ENCODE measurements at places on chromosomes 16 and 17.

- DNase-seq, result no peak
These were observed 16.6 kb upstream of the CBX8 start for GRCh38 chr17:79813297-79814126.

- no peak for DNase-seq
These were observed 1.4 kb downstream of the RFNG start for GRCh38 chr17:82050152-82050760.

DNA sequence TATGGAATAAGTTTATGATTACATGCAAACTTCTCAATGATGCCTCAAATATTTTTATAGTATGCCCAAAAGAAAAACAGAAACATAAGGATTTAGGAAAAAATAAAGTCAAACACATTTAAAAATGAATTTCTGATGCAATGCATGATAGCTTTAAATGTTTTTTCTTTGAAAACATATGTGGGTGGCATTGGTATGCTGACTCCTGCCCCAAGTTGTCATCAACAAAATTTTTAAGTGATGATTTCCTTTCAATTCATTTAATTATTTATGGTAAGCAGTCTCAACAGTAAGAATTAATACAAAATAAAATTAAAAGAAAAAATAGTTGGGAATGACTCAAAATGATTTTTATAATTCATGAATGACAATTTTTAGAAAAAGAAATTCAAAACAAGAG is 104.9 kb downstream of the CEP112 start:
- no peak for DNase-seq

DNA sequence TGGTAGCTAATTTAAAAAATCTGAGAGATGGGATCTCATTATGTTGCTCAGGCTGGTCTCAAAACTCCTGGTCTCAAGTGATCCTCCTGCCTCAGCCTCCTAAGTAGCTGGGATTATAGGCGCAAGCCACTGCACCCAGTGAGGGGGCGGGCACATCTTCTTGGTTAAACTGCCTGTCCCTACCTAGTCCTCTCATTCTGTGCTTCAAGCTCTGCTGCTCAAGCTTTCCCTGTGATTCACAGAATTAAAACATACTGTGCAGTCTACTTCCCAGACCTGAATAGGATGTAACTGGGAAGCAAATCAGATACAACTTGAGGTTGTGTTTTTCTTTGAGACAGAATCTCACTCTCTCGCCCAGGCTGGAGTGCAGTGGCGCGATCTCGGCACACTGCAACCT is 2.3 kb downstream of the MRPL38 start:
- no peak for DNase-seq

- no peak for DNase-seq
These were observed 232.7 kb downstream of the SOX9 start for GRCh38 chr17:72353502-72353901.

- no peak for DNase-seq
These were observed 1.9 kb upstream of the GDPD3 start for GRCh38 chr16:30115238-30115637.

DNA sequence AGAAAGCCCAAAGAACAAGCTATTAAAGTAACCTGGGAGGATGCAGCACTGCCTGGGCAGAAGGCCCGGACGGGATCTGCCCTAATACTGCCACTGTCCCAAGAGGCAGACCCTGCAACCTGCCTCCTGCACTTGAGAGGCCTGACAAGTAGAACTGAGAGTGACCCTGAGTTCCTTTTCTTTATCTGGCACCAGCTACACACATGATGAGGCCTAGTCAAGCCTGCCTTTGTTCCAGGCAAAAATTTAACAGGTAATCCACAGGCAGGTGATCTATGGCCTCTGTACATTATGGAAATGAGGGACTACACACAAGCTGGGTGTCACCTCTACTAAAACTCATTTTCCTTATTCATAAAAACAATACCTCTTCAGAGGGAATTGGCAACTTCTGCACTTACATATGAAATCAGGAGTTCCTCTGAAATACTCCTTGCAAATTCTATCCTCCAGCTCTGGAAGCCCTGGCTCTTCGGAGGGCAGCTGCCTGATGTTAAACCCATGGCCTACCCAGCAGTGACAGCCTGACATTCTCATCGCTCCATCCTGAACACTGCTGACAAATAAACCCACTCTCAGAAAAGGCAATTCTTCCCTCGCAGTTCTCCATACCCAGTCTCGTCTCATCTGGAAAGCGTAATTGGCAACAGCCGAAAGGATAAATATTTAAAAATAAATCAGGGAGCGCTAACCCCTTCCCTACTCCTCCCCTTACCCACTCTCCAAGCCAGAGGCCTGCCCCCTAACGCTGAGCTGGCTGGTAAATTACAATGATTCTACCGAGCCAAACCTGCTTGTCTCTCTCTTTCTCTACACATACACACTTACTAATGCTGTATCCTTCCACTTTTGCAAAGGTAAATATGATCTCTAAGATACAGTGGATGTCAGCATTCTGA is 2.5 kb upstream of the ZFHX3 start:
- DNase-seq, result no peak

GRCh38 chr16:50169555-50170096 is 16.5 kb downstream of the TENT4B start:
- DNase-seq, result no peak

GRCh38 chr17:48571024-48571818 is 6.9 kb downstream of the HOXB4 start:
- no peak for DNase-seq

DNA sequence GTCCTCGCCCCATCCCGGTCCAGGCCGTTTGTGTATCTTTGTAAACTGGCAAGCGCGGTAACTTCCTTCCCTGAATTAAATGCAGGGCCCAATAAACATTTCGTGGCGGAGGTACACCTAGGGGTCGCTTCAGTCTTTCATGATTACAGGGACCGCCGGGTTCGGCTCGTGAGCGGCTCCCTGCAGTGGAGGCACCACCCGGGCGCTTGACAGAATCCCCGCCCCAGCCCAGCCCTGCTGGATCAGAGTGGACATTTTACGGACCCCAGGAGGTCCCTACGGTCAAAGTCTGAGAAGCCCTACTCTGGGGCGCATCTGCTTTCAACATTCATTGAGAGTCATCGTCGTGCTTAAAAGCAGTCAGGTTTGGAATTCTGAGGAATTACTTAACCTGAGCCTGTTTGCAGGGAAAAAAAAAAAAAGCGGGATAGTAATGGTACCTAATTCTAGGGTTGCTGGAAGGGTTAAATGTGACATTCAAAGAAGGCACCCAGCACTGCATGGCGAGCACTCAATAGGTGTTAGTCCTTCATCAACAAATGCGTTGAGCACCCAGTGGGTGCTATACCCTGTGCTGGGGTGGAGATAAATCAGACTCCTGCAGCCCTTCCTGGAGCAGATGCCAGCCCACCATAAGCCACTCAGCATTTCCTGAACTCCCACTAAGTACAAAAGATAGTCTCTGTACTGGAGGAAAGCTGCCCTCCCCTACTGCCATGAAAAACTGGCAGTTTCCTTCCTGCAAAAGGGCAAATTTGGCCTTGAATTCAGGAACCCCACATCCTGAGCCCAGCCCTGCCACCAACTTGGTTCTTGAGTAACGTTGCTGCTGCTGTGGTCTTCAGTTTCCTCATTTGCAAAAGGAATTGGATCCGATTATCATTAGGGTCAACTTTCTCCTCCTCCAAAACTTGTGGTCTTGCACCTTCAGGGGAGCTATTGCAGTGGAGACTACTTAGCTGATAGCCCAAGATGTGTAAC is 658 bp upstream of the DUSP3 start:
- DNase-seq, result no peak

DNA sequence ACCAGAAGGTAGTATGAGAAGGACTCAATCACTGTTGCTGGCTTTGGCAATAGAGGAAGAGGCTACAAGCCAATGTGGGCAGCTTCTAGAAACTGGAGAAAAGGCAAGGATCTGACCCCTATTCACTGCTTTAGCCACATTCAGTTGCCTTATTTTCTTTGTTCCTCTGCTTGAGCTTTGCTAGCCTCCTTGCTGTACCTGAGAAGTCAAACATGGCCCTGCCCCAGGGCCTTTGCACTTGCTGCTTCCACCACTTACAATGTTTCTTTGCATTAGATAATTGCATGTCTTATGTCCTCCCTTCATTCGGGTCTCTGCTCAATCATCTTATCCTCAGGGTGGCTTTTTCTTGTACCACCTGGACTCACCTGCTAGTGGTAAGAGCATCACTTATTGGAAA is 15.8 kb downstream of the HS3ST4 start:
- no peak for DNase-seq

GRCh38 chr16:85970738-85971137 is 71.8 kb downstream of the IRF8 start:
- no peak for DNase-seq

GRCh38 chr16:49349446-49350168 is 24.0 kb upstream of the C16orf78 start:
- DNase-seq, result no peak

DNA sequence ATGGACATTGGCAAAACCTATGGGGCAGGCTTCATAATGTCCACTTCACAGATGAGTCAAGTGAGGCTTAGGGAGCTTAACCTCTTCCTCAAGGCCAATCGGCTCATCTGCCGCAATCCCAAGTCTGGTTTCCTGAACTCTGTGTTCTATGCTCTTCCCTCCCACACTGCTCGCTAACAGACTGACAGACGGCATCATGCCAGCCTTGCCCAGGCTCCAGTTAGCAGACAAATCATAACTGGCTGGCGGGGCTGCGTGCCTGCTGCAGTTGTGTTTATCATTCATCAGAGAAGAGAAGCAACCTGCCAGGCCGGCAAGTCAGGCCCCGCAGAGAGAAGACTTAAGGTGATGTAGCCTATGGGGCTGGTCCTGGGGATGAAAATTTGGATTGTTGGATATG is 216.2 kb upstream of the ASIC2 start:
- DNase-seq, result no peak

Data from cortex of kidney (tissue), 1 donor.